Stimulated activated naive B cell treated with anti-CD40 and anti-IgM and Interleukin-4, amounts not matched to agents 10 μg/mL and 1 μg/mL and 100 μg/mL, for 72 hours (primary cell): ENCODE measurements at places on chromosomes 11 and 22.

DNA sequence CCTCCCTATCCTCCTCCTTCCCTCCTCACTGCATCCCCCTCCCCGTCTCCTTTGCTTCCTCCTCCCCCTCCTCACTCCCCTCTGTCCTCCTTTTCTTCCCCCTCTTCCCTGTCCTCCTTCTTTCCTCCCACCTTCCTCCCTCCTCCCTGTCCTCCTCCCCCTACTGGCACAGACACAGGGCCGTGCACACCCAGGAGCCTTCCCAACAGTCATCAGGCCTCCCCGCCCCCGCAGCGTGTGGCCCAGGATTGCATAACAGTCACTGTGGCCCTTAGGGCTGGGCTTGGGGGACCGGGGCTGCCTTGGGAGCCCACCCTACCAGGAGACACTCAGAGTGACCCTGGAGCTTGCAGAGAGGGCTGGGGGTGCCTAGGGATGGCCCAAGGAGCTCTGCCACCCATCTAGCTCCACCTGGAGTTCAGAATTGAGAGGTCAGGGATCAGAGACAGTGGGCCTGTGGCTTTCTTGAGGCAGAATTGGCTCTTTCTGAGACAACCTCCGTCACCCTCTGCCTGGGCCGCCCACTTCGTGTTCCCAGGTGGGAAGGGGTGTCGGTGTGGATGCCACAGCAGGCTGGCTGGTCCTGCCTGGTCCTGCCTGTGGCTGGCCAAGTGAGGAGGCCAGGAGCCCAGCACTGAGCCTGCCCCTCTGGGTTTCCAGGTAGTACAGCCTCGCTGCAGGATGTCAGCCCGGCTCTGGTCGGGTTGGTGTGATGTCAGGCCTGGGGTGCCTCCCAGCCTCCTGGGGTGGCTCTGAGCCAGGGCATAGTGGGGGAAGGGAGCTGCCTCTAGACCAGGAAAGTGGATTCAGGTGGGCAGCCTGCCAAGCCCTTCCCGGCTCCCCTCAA is 1.6 kb downstream of the SPI1 start:
- no peak for DNase-seq

DNA sequence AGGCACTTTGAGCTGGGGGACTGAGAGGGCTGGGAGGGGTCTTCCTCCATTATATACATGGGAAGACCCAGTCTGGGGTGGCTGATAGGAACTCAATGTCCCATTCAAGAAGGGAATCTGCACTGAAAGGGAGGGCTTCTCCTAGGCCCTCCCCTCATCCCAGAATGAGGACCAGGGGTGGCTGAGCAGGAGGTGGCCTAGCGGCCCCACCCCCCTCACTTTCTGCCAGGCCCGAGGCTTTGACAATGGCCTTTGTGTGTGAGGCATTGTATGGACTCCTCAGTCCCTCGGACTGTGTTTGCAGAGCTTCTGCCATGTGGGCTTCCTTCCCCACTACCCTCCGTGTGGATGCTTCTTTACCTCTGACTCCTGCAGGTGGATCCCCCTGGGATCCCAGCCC is 65.7 kb downstream of the NECTIN1 start:
- DNase-seq: no peak

- no peak for DNase-seq
These were observed 11.9 kb downstream of the PLAAT2 start for GRCh38 chr11:63551091-63551888.

GRCh38 chr11:22342211-22343031 is 4.2 kb downstream of the SLC17A6 start:
- DNase-seq: no peak

- no peak for DNase-seq
These were observed 582 bp upstream of the ATP6V1E1 start for GRCh38 chr22:17629173-17629489.

- no peak for DNase-seq
These were observed 512 bp downstream of the SH3BP1 start for GRCh38 chr22:37639771-37640590.

DNA sequence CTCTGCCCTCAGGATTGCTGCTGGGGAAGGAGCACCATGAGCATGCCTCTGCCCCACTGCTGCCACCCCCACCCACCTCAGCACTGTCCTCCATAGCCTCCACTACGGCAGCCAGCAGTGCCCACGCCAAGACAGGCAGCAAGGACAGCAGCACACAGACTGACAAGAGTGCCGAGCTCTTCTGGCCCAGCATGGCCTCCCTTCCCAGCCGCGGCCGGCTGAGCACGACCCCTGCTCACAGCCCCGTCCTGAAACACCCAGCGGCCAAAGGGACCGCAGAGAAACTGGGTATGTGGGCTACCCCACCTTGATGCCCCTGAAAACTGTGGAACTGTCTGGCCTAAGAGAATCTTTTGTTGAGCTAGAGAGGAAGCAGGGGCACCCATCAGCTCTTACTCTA is 101.0 kb downstream of the AMOTL1 start:
- no peak for DNase-seq

GRCh38 chr11:113174882-113175281 is 139.5 kb upstream of the TTC12 start:
- no peak for DNase-seq

DNA sequence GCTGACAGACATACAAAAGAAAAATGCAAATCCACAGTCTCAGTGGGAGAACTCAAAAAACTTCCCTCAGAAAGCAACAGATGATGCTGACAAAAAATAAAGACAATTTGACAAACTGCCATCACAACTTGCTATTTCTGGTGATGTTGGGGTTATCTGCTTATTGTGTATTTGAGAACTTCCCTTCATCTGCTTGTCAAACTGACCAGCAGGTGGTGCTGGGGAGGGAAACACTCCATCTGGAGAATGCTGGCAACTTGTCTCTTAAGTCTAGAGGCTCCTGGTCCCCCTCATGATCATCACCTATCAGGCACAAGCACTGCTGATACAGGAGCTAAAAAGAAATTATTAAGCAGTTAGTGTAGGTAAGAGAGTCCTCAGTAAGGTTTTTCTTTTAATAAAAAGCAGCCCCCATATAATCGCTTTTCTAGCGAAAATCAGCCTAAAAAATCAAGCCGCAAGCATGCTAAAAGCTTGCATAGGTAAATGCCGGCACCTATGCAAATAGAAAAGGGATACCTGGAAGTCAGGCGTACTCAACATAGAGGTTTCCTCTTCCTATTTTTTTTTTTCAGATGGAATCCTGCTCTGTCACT is 9.8 kb upstream of the FAM111B start:
- DNase-seq: peak; percentile 48

DNA sequence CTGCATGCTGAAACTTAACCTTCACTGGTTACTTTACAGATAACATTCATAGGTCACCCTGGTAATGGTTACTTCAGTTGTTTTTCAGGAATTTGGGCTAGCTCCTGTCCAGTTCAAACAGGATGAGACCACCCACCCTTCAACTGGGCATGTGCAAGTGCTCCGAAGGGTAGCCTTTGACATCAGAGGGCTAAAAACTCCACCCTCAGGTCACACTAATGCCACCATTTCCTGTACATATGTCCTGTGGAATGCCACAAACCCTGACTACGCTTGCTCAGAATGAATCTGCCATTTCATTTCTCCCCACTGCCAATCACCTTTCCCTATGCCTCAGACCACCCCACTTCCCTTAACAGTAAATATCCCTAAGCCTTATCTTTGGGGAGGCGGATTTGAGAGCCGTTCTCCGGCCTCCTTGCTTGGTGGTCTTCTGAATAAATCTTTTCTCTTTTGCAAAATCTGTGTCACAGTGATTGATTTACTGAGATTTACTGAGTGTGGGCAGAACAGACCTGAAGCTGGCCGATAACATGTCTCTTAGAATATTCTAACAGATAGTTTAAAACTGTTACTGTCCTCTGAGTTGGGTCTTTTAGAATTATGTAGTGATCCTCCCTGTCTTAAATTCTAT is 25.4 kb upstream of the FXYD2 start:
- DNase-seq: no peak

DNA sequence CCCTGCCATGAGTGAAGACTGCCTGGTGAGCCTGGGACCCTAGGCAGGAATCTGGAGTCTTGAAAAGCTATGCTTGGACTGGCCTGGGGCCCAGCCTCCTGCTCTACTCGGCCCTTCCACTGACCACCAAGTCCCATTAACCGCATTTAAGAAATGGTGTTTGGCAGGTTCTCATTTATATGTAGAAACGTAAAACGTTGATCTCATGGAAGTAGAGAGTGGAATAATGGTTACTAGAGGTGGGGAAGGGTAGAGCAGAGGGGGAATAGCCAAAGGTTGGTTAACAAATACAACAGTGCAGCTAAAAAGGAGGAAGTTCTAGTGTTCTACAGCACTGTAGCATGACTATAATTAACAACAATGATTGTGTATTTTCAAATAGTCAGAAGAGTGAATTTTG is 72.9 kb upstream of the EED start:
- no peak for DNase-seq

- no peak for DNase-seq
These were observed 78.1 kb downstream of the GALNT18 start for GRCh38 chr11:11543656-11544055.

GRCh38 chr22:47067321-47067890 is 305.0 kb downstream of the TBC1D22A start:
- DNase-seq: no peak

DNA sequence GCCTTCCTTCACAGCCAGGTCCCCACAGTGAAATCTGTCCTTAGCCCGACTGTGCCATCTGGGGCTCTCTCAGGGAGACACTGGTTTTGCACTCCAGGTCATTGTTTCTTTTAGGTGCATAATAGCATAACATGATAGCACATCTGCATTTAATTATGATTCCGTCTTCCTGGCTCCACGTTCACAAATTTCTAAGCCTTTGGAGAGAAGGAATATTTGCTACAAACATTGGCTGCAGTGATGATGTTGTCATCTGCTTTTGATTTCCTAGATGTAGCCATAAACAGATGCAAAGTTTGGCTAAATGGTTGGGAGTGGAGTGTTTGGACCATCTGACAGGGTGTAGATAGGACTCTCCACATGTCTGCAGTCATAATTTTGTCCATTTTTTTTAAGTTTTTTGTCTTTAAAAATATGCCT is 12.0 kb upstream of the CAT start:
- no peak for DNase-seq

DNA sequence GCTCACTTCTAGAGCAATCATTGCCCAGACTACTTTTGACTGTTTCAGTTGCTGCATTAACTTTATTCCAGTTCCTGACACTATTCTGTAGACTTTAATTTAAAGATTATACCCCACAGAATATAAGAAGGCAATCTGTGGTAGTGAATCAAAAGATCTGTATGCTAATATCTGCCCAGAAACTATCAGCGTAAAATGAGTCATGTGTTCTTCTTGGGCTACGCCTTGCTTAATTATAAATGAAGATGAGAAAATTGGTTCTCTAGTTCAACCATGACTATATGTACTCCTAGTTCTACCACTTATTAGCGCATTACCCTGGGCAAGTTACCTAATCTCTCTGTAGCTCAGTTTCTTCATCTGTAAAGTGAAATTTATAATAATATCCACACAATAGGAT is 128.5 kb downstream of the CWF19L2 start:
- DNase-seq: no peak

DNA sequence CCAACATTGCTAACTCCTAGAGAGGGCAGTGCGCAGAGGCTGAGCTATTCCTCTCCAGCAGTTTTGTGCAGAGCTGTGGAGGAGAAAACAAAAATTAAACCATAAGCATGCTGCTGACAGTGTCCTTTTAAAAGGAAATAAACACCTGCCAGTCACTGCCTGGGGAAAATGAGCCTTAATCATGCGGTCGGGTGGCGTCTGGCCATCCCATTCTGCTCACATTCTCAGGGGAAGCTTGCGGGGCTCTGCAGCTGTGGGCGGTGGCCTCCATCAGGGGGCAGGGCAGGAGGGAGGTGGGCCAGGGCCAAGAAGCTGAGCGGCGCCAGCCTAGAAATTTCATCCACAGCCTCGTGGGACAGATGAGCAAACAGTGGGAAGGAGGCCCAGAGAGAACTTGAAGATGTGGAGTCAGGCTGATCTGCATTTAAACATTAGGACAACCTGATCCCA is 71.0 kb upstream of the TP53I11 start:
- no peak for DNase-seq

DNA sequence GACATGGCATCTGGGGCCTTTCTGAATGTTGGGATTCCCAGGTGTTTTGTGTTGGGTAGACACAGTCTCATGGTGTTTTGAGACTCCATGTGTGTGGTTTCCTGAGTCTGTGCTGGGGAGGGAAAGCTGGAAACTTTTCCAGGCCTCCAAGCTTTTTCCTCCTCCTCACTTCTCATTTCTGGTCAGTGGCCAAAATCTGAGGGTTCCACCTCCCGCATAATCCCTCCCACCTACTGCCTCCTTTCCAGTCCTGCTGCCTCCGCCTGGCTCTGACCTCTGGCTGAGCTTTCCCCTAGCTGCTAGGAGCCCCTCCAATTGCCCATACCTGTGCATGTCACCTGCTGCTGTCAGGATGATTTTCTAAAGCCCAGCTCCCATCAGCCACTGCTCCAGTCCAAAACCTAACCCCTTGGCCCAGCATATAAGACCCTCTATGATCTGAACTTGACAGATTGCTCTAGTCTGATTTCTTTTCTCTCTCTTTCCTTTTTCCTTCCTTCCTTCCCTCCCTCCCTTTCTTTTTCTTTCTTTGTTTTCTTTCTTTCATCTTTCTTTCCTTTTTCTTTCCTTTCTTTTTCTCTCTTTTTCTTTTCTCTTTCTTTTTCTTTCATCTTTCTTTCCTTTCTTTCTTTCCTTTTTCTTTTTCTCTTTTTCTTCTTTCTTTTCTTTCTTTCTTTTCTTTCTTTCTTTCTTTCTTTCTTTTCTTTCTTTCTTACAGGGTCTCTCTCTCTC is 51.4 kb upstream of the NECTIN1 start:
- DNase-seq: no peak

GRCh38 chr11:107708792-107709191 is 3.1 kb downstream of the SLN start:
- DNase-seq: no peak

- DNase-seq: no peak
These were observed 32.0 kb downstream of the TMEM123 start for GRCh38 chr11:102420547-102420946.

GRCh38 chr11:4677948-4678347 is 19.7 kb downstream of the OR51E2 start:
- no peak for DNase-seq

DNA sequence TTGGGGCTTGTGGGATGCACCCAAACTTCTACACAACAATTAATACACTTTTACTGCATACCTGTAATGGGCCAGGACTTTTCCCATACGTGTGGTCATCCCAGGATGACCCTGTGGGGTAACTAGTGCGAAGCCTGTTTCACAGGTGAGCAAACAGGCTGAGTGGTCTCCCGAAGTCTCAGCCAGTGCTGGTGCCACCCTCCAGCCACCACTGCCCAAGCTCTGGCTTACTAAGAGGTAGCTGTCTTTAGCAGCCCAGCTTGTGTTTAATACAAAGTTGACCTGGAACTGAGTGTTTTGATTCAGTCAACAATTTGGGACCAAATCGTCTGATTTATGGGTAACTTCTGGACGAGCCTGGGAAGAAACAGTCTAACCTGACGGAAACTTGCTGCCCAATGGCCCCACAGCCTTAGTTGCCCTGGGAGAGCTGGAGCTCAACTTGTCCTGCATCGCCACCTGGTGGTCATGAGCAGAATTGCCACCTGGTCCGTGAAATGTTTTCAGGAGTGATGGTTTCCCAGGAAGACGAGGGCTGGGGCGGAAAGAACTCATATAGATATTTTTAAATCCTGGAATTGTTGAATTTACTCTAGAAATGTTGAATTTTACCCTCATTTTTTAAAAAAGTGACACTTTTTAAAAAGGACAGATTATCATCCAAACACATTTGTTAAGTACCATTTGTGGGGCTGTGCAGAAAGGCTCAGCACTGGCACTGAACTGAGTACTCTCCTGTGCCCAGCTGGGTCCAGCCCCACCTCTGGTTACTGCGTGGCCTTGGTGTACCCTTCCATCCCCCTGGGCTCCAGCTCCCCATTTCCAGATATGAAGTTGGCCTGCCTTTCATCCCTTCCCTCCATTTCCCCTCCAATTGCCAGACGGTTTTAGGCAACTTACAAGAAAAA is 95.5 kb upstream of the PARVA start:
- DNase-seq: peak; percentile 39

- DNase-seq: no peak
These were observed 563.1 kb downstream of the METTL15 start for GRCh38 chr11:28671274-28671673.
